Right forelimb (tissue), 1 donor: ENCODE measurements at places on chromosomes 3 and 15.

GRCh38 chr3:147914532-147914931, 505.4 kb downstream of the ZIC1 start:
- DNase-seq: no peak

DNA sequence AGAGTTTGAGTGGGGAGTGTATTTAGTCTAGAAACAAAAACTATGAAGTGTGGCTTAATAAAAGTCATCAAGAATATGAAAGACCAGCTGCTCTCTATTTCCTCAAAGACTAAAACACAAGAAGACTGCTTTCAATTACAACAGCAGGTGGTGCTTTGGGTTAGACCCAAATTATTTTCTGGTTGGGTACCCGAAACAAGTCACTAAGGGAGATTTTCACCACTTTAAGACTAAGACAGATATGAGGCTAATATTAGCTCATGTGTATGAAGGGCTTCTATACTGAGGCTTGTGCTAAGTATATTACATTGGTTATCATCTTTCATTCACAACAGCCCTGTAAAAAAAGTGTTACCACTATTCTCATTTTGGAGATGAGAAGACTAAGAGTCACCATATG, 43.1 kb downstream of the COL8A1 start:
- DNase-seq: no peak

GRCh38 chr3:61450866-61451265, 110.5 kb upstream of the PTPRG start:
- no peak for DNase-seq

- DNase-seq: no peak
These were observed 136.8 kb downstream of the ANO10 start for GRCh38 chr3:43484926-43485488.

- no peak for DNase-seq
These were observed 591.5 kb downstream of the ZNF385D start for GRCh38 chr3:21159543-21159906.

- DNase-seq: no peak
These were observed 76.4 kb downstream of the UBR1 start for GRCh38 chr15:43029476-43029875.

- no peak for DNase-seq
These were observed 64.4 kb downstream of the CCDC54 start for GRCh38 chr3:107441617-107442016.

DNA sequence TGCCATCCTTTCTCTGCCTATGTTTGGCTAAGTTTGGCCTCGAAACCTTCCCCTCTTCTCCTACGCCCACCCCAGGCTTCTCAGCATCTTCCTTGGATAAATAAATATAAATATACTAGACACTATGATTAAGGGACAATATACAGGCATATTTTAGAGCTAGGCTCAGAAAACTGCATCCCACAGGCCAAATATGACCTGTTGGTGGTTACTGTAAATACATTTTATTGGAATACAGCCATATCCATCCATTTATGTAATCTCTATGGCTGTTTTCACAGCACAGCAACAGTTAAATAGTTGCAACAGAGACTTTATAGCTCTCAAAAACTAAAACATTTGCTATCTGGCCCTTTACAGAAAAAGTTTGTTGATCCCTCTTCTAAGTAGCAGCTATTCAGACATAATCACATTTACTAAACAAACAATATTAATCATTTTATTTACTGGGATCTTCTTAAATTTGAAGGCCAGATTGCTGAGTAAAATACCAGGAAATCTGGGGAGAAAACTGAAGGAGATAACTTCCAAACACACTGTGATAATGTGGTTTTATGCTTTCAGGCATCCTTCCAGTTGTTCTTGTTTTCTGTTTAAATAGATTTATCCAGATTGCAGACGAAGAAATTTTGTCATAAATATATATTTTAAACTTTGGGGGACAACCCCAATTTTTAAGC, 269.7 kb upstream of the THRB start:
- DNase-seq: no peak

DNA sequence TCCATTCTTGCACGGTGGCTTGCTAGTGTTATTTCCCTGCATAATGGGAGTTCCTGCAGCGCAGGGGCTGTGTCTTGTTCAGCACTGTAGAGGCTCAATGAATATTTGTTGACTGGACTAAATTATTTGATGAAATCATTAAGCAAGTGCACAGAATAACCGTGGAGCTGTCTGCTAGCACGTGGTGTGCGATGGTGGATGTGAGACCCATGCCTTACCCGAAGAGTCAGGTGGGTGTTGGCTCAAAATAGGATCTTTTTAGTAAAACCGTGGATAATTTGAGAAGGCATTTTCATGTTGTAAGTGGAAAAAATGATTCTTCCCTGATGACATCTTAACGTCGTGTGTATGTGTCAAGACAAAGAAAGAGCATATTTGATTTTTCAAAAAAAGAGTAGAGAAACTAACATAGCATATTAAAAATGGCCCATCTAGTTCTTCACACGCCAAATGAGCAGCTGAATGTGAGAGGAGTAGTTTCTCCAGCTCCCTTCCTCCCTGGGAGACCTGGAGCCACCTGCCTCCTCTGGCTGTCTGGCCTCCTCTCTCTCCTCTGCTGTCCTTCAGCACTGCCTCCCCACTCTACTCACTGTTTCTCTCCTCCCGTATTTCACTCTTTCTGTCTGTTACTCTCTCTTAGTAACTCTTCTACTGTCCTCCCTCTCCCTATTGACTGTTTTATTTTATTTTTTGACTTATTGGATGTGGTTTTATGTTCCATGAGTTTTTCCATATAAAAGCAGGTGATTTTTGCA, 6.3 kb downstream of the FAM81A start:
- no peak for DNase-seq

GRCh38 chr3:45711931-45712330, 22.7 kb downstream of the SACM1L start:
- no peak for DNase-seq

DNA sequence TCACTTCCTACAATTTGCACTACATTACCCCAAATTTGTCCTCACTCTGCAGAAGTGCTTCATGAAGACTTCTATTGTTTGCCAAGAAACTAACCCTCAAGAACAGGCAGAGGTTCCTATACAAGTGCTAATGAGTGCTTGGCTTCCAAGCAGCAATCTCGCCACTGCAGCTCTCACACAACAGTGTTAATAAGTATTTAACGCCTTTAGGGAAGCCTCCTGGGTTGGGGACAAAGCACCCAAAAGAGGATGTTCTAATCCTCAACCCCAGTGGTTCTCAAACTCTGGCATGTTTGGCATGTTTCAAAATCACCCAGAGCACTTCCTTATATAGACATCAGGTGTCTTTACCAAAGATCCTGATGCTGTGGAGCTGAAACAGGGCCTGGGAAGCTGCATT, 64.6 kb downstream of the ZIC4 start:
- no peak for DNase-seq
